Skin of body (tissue), 3 donors: ENCODE measurements at places on chromosomes 6 and 20.

- DNase-seq: no peak
Observed at GRCh38 chr20:36606158-36607066, 833 bp downstream of the RAB5IF start.

GRCh38 chr6:33201147-33201545 is 479 bp downstream of the SLC39A7 start:
- DNase-seq: no peak

DNA sequence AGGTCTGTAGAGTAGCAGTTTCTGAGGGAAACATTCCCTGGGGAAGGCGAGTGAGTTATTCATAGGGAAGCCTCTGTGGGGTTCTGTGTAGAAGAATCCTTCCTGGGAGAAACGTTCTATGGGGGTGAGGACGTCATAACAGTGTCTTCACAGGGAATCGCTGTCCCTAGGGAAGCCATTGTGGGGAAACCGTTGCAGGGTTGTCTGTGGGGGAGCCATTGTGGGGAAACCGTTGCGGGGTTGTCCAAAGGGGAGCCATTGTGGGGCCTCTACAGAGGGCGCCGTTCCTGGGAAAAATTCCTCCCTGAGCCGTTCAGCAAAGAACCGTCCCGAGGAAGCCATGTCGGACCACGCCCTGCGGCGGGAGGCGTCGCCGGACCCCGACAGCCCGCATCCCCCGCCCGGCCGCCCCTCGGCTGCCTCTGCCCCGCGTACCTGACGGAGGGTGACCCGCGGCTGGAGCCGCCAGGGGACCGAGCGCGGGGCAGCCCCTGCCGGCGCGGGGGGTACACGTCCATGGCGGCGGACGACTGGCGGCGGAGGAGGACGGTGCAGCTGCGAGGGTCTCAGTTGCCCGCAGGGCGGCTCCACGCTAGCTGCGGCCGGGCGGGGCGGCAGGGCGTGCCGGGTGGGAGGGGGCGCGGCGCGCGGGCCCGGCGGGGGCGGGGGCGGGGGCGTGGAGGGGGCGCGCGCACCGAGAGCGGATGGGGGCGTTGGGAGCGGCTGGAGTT is at the start of gene DNAAF9:
DNAAF9 (minus strand) TSS at position 630 of the 731 bp plus-strand sequence; CDS start at position 518, 112 bp downstream.
- DNase-seq: peak; percentile 52

DNA sequence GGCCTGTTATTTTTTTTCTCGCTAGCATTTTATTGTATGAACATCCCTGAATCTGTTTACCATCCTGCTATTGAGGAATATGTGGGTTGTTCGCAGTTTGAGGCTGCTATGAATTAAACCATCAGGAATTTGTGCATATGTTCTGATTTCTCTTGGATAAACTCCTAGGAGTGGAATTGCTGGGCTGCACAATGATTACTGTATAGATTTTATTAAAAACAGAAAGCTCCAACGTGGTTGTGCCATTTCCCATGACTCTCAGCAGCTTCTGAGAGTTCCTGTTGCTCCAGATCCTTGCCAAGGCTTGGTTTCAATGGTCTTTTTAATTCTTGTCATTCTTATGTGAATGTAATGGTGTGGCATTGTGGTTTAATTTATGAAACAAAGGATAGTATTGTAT is 75.1 kb downstream of the EDN3 start:
- DNase-seq: peak; percentile 82
